ENCODE measurements at places on chromosomes 6 and 20.

DNA sequence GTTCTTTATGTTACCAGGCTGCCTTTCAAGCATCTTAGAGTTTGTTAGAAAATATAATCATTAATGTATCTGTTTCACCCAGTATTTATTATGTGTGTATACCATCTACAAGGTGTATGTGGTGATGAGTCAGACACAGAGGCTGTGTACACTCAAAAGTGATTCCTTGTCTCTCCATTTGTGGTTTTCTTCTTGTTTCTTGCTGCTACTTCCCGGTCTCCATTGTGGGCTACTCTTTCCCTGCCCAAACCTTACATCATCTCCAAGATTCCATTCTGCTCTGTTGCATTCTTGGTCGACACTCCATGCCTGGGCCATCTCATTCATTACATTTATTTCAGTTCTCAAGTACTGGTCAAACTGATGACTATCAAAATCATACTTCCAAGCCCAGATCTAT lies 182.2 kb upstream of the STXBP5 start:
- DNase-seq = no peak

DNA sequence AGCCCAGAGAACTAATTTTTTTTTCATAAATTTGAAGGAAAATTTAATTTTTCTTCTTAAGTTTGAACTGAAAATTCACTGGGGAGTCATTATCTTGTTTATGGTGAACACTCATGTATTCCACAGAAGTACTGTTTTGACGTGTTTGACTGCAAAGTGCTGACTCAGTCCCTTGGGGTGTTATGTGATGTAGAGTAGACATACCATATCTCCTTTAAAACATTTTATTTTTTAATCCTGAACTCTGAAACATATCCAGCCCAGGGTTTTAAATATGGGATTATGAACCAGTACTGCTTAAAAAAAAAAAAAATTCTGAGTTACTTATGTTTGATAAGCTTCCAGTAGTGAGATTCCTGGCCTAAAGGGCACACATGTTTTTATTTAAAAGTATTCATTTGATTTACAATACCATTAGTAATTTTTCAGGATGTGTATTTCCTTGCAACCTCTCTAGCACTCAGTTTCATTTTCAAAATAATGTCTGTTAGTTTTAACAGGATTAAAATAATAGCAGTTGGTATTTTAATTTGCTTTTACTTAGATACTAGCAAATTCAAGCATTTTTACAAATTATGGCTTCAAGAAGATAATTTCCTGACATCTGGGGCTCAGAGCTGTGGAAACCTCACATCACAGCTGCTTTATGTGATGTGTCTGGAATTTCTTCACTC lies 81.7 kb upstream of the PDE10A start:
- no peak for DNase-seq

DNA sequence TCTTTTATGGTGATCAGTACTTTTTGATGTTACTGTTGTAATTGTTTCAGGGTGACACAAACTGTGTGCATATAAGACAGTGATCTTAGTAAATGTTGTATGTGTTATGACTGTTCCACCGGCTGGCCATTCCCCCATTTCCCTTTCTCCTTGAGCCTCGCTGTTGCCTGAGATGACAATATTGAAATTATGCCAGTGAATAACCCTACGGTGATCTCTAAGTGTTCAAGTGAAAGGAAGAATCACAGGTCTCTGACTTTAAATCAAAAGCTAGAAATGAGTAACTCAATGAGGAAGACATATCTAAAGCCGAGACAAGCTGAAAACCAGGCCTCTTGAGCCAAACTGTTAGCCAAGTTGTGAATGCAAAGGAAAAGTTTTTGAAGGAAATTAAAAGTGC lies 32.3 kb downstream of the TULP4 start:
- DNase-seq = no peak

- DNase-seq = no peak
Measured at GRCh38 chr20:24086121-24086520, 97.5 kb upstream of the GGTLC1 start.

- DNase-seq = no peak
Measured at GRCh38 chr20:3071610-3072529, at the start of gene OXT. Gene OXT (plus strand): TSS chr20:3071620. CDS start chr20:3071656, 36 bp downstream.

DNA sequence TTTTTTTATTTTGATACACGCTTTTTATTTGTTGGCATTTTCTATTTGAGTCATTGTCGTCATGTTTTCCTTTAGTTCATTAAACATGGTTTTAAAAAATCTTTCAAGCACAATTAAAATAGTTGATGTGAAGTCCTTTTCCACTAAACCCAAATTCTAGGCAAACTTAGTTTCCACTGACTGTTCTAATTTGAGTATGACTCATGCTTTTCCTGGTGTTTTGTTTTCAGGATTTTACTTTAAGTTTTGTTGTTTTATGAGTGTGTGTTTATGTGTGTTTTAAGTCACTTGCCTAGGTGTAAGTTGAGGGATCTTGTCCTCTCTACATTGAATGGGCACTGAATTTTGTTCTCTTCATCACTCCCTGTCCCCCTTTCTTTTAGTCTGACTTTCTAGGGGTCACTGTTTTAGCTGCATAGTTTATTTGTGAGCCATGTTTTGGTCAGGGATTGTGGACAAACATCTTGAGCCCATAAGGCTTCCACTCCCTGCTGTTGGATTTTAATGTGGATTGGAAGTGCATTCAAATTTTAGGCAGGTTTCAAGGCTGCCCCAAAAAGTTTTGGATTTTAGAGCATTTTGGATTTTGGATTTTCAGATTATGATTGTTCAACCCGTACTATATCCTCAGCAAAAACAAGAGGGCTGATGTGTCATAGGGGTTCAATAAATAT lies 94.8 kb downstream of the CDYL start:
- DNase-seq = no peak

DNA sequence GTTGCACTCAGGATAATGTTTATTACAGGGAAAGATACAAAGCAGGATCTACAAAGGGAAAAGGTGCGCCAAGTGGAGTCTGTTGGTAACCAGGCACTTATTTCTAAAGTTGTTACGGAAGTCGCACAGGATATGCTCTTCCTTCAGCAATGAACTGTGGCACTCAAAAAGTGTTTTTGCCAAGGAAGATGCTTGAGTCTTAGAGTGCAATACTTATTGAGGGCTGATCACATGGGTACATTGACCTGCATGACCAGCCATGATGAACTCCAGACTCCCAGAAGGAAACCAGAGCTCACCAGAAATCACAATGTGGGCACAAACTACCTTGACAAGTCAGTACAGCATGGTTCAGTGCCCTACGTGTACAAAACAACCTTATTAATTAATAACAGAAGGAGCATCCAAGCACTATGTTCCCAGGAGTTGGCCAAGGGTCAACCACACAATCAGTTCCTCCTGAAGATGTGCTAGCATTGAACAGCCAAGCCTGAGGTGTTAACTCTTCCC lies 270.7 kb upstream of the TFAP2D start:
- DNase-seq = no peak

DNA sequence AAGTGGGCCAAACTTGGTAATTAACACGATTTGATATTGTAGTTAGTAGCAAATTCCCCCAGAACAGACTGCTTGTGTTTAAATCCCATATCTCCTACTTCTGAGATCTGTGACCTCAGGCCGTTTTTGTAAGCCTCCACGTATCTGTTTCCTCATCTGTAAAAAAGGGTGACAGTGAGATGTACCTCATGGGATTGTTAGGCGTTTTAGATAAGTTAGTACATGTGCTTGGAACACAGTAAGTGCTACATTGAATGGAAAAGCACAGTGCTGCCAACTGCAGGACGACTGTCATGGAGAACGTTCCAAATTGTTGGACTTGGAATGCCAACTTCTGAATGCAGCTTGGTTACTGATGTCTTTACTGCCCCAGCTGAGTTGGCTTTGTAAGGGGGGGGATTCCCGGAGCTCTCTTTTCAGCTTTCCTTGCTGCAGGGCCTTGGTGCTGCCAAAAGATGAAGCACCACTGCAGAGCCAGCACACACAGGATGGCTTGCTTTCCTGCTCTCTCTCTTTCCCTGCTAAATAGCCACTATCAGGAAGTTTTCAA lies 108.6 kb downstream of the OPN5 start:
- no peak for DNase-seq

DNA sequence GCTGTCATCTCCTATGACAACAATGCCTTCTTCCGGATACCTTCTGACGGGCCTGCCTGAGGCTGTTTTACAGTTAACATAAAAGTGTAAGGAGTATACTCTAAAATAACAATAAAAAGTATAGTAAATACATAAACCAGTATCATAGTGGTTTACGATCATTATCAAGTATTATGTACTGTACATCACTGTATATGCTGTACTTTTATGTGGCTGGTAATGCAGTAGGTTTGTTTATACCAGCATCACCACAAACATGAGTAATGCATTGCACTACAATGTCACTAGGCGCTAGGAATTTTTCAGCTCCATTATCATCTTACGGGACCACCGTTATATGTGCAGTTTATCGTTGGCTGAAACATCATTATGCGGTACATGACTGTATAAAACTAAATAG lies 76.5 kb downstream of the VEGFA start:
- no peak for DNase-seq

DNA sequence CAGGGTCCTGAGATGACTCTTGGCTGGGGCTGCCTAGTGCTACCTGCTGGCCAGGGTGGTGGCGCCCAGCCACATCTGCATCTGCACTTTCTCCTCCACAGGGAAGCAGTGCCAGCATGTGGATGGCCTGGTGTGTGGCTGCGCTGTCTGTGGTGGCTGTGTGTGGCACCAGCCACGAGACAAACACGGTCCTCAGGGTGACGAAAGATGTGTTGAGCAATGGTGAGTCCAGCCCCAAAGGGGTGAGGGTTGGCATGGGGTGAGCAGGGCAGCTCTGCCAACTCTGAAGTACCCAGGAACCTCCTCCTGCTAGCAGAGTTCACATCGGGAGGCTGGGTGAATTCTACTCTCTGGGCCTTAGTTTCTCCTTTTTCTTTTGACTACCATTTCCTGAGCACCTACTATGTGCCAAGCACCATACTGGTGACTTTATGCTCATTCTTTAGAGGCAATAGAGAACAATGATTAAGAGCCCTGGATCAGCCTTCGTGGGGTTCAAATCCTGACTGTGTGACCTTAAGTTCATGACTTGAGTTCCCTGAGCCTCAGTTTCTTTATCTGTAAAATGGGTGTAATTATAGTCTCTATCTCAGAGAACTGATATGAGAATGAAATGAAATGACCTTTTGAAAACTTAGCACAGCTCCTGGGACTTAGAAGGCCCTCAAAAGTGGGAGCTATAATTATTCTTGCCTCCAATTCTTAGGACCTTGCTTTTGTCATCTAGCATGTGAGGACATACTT lies 2.1 kb downstream of the BPIFB4 start:
- DNase-seq = no peak
